Fibroblast of skin of left quadriceps (primary cell): ENCODE measurements at places on chromosomes 6 and 20.

GRCh38 chr20:37749620-37750403, 56.0 kb downstream of the CTNNBL1 start:
- DNase-seq = no peak

- no peak for DNase-seq
These were observed 52.1 kb downstream of the SOD2 start for GRCh38 chr6:159640722-159641482.

- no peak for DNase-seq
These were observed 337.2 kb downstream of the HACE1 start for GRCh38 chr6:104522533-104522932.

GRCh38 chr6:48765352-48765961, 654.5 kb upstream of the PTCHD4 start:
- peak; percentile 49 for DNase-seq

DNA sequence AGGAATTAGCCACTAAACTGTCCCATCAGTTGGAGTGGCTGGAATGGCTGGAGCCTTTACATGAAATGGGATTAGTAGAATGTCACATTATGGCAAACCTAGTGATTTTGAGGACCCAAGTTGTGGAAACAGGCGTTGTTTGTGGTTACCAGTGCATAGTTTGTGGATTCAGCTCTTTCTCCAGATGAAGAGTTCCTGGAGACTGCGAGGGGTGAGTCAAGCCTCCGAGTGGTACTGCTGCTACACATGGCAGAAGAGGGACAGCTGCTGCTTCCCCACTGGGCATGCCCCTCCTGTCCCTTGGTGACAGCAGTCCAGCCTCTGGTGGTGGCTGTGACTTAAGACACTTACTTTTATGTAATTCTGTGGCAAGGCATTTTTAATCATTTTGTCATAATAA, 94.2 kb upstream of the SCP2D1 start:
- no peak for DNase-seq

DNA sequence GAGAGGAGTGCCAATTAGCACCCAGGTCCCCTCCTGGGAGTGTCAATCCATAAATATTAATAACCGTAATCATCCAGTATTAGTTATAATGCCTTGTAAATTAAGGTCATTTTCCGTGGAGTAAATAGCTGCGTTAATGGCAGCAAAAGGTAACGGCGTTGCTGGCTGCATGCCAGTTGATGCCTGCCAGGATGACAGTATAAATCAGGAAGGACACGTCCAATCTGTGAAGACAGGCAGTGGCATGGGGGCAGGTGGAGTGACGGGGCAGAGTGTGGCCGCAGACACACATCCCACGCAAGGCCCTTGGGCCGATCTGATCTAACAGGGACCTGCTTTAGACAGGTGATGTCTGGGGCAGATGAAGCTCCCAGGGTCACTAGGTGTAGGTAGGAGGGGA, 49.1 kb downstream of the KCNB1 start:
- no peak for DNase-seq

DNA sequence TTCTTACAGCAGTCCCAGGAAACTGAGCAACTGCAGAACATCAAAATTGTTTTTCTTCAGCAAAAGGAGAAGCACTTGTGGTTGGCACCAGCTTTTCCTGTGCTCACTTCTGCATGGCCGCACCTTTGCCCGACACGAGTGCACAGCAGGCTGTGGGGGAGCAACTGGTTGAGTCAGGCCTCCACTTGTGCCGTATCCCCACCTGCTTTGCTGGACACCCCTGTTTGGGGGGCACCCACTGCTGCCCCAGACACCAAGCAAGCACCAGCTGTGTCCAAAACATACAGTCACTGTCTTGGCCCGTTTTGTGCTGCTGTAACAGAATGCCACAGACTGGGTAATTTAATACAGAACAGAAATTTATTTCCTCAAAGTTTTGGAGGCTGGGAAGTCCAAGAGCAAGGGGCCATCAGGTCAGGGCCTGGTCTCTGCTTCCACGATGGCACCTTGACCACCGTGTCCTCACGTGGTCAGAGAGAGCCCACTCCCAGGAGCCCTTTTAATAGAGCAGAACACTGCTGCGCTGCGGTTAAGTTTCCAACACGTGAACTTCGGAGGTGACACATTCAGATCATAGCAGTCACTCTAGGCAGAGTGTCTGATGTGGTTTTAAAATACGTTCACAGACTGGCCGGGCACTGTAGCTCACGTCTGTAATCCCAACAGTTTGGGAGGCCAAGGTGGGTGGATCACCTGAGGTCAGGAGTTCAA, 8.7 kb upstream of the GMEB2 start:
- no peak for DNase-seq

- no peak for DNase-seq
These were observed 100.5 kb upstream of the STXBP5 start for GRCh38 chr6:147103694-147104093.

GRCh38 chr6:164114651-164115050, 700.1 kb downstream of the QKI start:
- no peak for DNase-seq

- DNase-seq = no peak
These were observed 106.6 kb upstream of the SNX9 start for GRCh38 chr6:157716251-157716995.

GRCh38 chr6:60891606-60892005, 1394.4 kb downstream of the KHDRBS2 start:
- no peak for DNase-seq

- no peak for DNase-seq
These were observed 553.5 kb downstream of the HACE1 start for GRCh38 chr6:104306211-104306610.

DNA sequence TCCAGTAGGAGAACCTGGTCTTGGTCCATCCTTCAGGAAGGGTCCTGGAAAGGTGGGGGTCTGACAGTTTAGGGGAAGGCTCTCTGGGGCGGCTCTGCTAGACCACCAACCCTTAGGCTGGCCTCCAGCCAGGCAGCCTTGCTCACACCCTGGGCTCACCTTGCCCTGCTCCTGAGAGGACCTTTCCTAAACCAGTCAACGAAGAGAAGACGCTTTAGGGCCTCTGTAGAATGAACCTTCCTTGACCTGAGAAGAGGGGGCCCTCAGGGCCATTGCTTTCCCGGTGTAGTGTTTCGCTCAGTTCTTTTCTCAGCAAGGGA, 1.1 kb downstream of the CDC25B start:
- DNase-seq = no peak

DNA sequence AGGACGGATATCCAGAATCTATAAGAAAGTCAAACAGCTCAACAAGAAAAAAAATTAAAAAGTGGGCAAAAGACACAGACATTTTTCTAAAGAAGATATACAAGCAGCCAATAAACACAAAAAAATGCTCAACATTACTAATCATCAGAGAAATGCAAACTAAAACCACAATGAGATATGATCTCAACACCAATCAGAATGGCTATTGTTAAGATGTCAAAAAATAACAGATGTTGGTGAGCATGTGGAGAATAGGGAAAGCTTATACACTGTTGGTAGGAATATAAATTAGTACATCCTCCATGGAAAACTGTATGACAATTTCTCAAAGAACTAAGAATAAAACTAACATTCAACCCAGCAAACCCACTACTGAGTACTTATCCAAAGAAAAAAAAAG, 23.3 kb upstream of the OSTM1 start:
- no peak for DNase-seq

GRCh38 chr6:31729515-31729978, 448 bp upstream of the DDAH2 start:
- DNase-seq = peak; percentile 53

DNA sequence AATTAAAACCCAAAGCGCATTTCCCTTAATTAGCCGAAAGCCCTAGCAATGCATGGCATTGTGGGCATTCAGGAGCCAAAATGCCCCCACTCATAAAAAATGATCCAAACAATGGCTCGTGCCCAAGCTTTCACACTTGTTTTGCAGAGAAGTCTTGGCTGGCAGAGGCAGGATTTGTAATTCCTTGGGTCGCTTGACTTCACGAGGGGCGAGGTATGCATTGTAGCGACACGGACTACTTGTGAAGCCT, 613 bp upstream of the SASH1 start:
- no peak for DNase-seq
